ENCODE measurements at places on chromosomes 7 and 10. TPM values are rescaled to one million over a fixed set of nuclear protein-coding genes. Genes with fewer than 3 reads are reported as not detected.

GRCh38 chr7:40544221-40544723 is 409.5 kb downstream of the SUGCT start:
- no peak for DNase-seq

Gene LRRTM3
- total RNA-seq: not detected

Gene PRSS58
- total RNA-seq: not detected

GRCh38 chr10:49767752-49768151 is 5.6 kb upstream of the OGDHL start:
- no peak for DNase-seq

- DNase-seq: peak; percentile 80
Observed at GRCh38 chr10:24444337-24444736, 235.4 kb downstream of the KIAA1217 start.

GRCh38 chr10:46286991-46287693 is at the start of gene ANTXRL:
ANTXRL (plus strand) TSS chr10:46286997; CDS start chr10:46287263, 266 bp downstream.
- no peak for DNase-seq

DNA sequence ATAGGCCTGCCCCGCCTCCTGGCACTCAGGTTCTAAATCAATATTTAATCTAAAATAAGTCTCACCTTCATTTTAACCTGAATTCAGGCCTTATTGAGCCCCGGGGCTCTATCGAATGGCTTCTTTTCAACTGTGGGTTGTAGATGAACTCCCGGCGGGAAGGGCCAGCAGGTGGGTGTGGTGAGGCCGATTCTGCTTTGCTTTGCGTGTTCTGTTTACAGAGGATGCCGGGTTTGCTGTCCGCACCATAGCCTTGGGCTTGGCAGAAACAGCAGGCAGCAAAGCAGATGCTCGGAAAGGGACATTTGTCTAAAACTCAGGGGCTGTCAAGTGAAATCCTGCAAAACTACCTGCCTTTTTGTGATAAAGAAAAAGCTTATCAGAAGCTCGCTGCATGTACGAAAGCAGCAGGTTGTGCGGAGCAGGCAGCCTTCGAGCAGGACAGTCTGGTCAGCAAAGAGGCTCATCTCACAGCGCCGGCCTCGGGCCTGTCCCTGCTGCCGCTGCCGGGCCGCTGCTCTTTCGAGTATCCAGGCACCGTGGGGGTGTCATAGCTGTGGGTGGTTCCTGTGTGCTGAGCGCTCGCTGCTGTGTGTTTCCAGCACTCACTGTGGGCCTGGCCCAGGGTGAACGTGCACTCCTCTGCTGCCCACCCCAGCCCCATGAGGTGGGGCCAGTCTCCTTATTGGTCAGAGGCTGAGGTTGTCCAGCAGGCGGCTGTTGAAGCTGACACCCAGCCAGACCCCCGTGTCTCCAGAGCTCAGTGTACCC is 434.8 kb upstream of the FOXK1 start:
- no peak for DNase-seq

Gene TMEM270
- total RNA-seq: not detected

Gene RAPGEF5
- 14.9 TPM for total RNA-seq

DNA sequence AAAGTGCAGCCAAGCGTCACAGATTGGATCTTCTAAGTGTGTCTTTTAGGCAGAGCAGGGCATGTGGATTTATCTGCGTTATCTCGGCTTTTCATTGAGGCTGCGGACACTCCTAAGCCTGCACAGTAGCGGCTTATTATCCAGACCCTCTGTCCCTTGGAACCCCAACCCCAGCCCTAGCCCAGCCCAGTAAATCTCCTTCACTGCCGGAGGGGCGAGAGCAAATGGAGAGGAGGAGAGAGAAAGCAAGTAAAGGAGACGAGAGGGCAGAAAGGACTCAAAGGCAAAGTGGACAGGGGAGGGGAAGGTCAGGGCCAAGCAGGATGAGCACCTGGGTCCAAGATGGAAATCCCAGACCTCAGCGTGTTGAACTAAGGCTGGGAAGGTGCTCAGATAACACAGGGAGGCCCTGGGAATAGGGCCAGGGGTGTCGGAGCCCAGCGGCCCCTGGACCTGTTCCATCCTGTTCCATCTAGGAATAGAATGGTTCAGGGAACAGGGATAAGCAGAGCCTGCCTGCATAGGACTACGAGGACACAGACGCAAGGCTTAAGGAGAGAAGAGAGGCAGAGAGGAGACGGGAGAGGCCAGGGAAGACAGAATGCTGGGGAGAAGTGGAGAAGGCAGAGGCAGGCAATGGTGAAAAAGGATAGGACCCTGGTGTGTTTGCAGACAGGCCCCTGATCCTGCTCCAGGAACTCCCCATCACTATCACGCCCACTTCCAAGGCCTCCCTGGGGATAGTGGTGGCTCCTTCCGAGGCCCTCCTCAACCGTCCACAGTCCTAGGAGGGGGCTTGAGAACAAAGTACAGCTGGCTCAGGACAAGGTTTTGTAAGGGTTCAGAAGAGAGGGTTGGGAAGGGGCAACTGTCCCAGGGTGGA is 99.6 kb downstream of the CHST15 start:
- no peak for DNase-seq

Gene CALCR
- total RNA-seq: not detected

- no peak for DNase-seq
Observed at GRCh38 chr7:101553018-101553770, 75.9 kb downstream of the MYL10 start.

Gene LIPN
- not detected for total RNA-seq

- peak; percentile 82 for DNase-seq
Observed at GRCh38 chr7:40717242-40717641, 582.4 kb downstream of the SUGCT start.

Gene SCART1
- total RNA-seq: 1.8 TPM

Gene THSD7A
- total RNA-seq: 0.64 TPM

Gene CYP26A1
- total RNA-seq: not detected

DNA sequence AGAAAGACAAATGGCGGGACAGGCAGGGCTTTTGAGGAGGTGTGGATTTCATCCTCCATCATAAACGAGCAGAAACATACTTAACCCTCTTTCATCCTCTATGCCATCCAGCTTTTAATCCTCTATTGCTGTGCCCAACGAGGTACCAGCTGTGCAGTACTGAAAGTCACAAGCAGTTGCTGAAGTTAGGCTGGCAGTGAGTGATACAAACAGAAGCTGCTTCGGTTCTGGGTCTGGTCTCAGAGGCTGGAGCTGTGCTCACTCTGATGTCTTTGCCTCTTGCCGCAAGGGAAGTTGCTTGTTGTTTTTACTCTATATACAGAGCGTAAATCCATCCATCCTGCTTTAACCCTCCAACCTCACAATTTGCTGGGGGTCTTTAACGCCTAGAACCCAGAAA is 235.2 kb downstream of the CELF2 start:
- no peak for DNase-seq

- no peak for DNase-seq
Observed at GRCh38 chr10:98415731-98416119, 743 bp upstream of the PYROXD2 start.

DNA sequence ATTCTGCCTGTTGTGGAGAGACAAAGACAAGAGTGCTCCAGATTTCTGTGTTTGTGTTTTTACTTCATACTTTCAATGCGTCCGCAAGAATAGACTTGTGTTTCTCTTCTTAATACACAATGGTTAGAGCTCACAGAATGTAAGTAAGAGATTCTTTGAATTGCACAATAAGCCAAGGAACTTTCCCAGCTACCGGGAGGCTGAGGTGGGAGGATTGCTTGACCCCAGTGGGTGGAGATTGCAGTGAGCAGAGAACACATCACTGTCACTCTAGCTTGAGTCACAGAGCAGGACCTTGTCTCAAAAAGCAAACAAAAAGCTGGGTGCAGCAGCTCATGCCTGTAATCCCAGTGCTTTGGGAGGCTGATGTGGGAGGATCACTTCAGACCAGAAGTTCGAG is 250.7 kb upstream of the MYO3A start:
- no peak for DNase-seq

Gene CLDN3
- total RNA-seq: not detected

GRCh38 chr10:67978749-67979148 is 94.3 kb downstream of the SIRT1 start:
- no peak for DNase-seq

DNA sequence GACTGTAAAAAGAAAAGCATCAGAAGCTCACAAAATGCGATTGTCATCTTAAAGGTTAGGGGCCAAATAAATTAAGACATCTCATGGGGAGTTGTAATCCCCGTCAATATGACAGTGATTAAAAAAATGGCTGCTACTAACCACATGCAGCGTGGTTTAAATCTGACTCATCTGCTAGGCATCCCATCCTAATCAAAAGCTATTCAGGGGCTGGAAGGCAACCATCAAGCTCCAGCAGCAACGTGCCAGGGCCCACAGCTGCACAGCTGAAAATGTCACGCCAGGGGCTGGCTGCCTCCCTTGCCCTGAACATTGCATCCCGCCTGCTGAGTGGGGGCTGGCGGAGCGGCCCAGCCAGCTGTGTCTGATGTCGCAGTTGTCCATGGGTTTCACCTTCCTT is 66.3 kb upstream of the FRMD4A start:
- peak; percentile 96 for DNase-seq

Gene NEURL1
- 0.52 TPM for total RNA-seq

DNA sequence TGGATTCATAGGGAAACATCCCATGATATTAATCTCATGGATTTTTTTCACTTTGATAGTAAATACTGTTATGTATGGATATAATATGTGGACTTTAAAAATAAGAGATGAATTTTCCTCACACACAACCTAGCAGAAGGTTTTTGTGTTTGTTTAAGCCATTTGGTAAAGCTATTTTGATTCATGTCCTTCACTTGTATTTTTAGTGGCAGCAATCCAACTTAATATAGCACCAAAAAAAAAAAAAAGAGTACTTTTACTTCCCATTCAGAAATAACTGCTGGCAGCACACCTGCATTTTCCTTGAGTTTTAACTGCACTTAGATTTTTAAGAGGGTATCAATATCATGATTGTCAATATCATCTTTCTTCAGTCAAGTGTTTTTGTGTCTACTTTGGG is 60.0 kb downstream of the MCMBP start:
- no peak for DNase-seq

DNA sequence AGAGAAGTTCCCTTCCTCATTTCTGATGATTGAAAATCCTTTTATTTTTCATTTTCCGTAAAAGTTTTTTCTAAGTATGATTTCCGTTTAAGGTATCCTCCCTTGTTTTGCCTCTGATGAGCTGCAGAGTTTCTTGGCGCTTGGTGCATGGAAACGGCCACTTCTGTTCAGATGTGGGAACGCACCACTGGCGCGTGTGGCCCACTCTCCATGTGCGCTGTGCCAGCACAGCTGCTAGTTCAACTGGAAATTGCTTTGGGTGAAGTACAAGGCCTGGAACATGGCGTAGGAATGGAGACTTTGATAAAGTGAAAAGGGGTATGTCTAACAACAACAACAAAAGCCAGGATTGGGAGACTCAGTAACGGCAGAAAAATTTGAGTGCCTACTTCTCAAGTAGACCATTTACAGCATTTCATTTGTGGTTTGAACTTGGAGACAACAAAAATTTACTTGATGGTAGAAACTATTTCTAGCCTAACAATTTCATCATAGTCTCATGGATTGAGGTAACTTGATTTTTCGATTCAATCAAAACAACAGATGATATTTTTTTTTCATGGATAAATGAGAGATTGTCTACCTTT is 364.2 kb downstream of the SUGCT start:
- DNase-seq: no peak

- DNase-seq: no peak
Observed at GRCh38 chr10:74936577-74937265, 110.3 kb downstream of the KAT6B start.

DNA sequence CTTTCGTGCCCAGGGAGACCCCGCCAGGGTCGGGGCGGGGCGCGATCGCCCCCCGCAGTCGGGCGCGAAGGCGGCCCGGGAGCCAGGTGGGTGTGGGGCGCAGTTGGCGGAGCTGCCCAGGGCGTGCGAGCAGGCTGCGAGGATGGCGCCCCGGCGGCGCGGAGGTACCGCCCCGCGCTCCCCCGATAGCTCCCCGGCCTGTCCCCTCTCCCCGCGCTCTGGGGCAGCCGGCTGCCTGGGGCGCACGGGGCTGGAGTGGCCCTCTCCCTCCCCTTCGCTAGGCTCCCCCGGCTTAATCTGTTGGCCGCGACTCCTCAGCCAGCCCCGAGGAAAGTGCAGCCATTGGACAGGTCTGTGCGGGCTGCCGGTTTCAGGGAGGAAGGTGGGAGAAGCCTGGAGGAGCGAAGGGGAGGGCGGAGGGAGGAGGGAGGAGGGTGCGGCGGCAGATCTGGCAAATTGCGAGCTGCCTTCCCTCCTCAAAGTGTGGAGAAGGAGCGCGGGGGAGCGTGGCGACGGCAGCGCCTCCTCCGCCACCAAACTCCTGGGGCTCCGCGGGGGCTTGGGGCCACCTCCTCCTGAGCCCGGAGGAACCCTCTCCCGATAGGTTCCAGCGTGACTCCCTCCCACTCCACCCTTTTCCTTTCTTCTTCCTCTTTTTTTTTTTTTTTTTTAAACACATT is 361 bp upstream of the PLXDC2 start:
- peak; percentile 96 for DNase-seq

Gene TEX47
- not detected for total RNA-seq

GRCh38 chr7:130926001-130926691 is 192.1 kb upstream of the KLF14 start:
- peak; percentile 32 for DNase-seq

GRCh38 chr7:148963583-148964482 is 64.5 kb downstream of the PDIA4 start:
- no peak for DNase-seq

GRCh38 chr7:48041653-48041970 is 6.3 kb downstream of the C7orf57 start:
- peak; percentile 71 for DNase-seq

Gene CNPY1
- total RNA-seq: not detected

Gene POLL
- 27.2 TPM for total RNA-seq

DNA sequence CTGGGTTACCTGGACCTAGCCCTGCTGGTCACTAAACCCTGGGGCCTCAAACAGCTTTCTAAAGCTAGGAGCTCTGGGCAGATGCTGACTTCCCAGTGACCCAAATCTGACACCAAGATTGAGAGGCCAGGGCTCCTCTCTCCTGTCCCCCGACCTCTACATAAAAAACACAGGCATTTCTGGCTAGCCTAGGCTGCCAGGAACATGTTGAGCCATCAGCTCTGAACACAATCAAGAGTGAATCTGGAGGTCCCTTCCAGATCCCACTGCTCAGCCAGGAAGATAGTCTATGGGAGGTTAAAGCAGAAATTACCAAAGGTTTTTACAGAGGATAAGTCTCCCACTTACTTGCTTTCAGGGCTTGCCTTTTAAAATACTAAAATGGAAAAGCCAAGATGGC is 22.1 kb upstream of the PDE1C start:
- no peak for DNase-seq

GRCh38 chr7:22194658-22195273 is 162.2 kb downstream of the RAPGEF5 start:
- no peak for DNase-seq

Gene SPDYE6
- total RNA-seq: not detected

Gene SORCS1
- total RNA-seq: 0.50 TPM

DNA sequence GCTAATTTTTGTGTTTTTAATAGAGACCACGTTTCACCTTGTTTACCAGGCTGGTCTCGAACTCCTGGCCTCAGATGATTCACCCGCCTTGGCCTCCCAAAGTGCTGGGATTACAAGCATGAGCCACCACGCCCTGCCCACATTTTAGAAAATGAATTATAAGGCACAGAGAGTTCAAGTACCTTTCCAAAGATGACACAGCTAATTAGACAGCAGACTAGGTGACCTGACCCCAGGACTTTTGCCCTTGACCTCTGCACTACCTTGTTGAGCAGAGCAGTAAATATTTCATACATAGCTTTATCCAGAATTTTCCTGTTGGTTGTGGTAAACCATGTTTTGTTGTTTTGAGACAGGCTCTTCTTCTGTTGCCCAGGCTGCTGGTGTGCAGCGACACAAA is 131.3 kb upstream of the KCTD7 start:
- no peak for DNase-seq

- no peak for DNase-seq
Observed at GRCh38 chr10:22649994-22650393, 64.4 kb downstream of the PIP4K2A start.

- DNase-seq: no peak
Observed at GRCh38 chr7:47497367-47498096, 84.4 kb downstream of the TNS3 start.

All from A673 (cell line).